Activated CD4-positive, CD25-positive, alpha-beta regulatory T cell treated with anti-CD3 and anti-CD28 coated beads, Interleukin-2, amount 50 U/mL, for 72 hours (primary cell): ENCODE measurements at places on chromosomes 16 and 17.

GRCh38 chr17:80647746-80648145, 103.1 kb downstream of the RPTOR start:
- DNase-seq, result no peak

DNA sequence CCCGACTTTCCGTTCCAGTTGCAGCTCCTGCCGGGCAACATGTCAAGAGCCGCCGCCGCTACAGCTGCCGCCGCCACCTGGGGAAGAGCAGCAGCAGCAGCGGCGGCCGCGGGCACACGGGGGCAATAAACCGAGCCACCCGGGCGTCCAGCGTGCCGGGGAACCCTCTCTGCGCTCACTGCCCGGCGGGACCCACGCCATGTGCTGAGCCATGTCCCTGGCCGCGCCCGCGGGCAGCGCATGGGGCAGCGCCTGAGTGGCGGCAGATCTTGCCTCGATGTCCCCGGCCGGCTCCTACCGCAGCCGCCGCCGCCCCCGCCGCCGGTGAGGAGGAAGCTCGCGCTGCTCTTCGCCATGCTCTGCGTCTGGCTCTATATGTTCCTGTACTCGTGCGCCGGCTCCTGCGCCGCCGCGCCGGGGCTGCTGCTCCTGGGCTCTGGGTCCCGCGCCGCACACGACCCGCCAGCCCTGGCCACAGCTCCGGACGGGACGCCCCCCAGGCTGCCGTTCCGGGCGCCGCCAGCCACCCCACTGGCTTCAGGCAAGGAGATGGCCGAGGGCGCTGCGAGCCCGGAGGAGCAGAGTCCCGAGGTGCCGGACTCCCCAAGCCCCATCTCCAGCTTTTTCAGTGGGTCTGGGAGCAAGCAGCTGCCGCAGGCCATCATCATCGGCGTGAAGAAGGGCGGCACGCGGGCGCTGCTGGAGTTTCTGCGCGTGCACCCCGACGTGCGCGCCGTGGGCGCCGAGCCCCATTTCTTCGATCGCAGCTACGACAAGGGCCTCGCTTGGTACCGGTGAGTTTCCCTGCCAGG, 604 bp downstream of the HS3ST3B1 start:
- DNase-seq, result peak; percentile 65

DNA sequence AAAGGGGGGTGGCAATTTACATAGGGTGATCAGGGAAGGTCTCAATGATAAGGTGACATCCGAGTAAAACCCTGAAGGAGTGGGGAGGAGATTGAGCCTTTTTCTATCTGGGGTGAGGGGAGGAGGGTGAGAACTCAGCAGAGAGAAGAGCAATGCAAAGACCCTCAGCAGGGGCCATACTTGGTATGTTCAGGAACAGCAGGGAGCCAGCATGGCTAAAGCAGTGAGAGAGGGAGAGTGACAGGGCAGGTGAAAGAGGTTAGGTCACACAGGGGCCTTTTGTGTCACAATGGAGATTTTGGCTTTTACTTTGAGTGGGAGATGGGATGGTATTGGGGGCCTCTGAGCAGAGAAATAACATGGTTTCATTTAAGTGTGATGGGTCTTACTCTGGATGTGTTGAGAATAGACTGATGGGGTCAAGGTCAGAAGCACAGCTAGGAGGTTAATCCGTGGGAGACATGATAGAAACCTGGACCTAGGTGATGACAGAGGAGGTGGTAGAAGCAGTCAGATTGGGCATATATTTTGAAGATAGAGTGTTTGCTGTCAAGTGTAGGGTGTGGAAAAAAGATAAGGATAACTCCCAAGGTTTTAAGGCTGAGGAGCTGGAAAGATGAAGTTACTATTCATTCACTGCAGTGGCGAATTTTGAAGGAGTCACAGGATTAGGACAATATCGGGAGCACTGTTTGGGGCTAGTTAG, 6.2 kb downstream of the SP2 start:
- no peak for DNase-seq

- no peak for DNase-seq
These were observed 37.7 kb upstream of the ALDH3A2 start for GRCh38 chr17:19610879-19611278.

GRCh38 chr17:32608267-32608666, 121.5 kb downstream of the CDK5R1 start:
- DNase-seq, result no peak

GRCh38 chr16:4607841-4608703, 6.6 kb downstream of the UBALD1 start:
- no peak for DNase-seq

DNA sequence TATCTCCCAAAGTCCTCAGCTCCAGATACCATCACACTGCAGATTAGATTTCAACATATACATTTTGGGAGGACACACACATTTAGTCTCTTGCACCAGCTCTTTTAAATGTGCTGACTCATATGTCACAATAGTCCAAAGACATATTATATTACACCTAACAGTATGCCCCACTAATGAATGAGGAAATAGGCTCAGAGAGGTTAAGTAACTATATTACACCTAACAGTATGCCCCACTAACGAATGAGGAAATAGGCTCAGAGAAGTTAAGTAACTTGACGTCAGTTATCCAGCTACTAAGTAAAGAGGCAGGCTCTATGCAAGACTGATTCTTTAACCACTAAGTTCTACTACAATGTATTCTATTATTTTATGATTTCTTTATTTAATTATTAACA, 9.7 kb downstream of the IRX6 start:
- no peak for DNase-seq

- DNase-seq, result no peak
These were observed 3.4 kb upstream of the WIPI1 start for GRCh38 chr17:68460715-68461114.

DNA sequence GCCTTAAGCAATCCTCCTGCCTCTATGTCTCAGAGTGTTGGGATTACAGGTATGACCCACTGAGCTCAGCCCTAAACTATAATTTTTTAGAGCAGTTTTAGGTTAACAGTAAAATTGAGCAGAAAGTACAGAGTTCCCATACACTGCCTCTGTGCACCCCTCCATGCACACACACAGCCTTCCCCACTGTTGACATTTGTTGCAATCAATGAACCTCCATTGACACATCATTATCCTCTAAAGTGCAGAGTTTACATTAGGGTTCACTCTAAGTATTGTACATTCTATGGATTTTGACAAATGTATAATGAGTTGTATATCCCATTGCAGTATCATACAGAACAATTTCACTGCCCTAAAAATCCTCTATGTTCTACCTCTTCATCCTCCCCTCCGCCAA, 35.0 kb downstream of the NGFR start:
- DNase-seq, result no peak

GRCh38 chr17:44765965-44766364, 7.2 kb downstream of the ADAM11 start:
- no peak for DNase-seq

DNA sequence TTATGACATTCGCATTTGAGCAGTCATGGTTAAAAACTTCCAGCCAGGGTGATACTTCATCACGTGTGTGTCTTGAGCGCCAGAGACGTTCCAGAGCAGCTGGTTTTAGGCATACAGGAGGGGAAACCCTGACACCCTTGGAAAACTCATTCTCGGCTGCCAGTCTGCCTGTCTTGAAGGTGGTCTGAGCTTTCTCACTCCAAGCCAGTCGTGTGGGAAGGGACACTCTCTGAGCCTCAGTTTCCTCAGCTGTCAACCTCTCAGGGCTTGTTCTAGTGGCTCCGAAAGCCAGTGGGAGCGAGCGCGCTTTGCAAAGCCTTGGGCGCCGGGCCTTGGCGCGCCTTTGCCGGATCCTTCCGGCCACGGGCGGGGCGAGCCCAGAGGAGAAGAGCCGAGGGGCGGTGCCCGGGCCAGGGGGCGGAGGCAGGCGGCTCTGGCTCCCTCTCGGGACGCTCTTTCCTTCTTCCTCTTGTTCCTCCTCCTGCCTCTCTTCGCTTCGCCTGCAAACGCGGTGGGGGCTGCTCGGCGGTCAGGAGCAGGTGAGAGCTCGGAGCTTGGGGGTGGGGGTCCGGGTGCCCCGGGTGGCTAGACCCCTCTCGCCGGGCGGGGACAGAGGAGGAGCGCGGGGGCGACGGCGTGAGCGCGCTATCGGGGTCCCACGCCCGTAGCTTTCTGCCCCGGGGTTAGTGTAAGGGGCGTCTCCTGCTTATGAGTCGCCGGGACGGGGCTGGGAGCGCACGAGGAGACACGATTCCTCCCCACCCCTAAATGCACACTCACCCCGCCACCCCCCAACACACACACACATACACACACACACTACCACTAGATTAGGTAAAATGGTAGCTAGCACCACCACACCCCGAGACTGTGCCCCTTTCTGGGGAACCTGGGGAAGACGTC, at the start of gene LDAF1:
TSS of gene LDAF1 (plus strand) at position 467 of the 903 bp plus-strand sequence. CDS start 2,509 bp downstream, outside the sequence.
- DNase-seq, result peak; percentile 84

DNA sequence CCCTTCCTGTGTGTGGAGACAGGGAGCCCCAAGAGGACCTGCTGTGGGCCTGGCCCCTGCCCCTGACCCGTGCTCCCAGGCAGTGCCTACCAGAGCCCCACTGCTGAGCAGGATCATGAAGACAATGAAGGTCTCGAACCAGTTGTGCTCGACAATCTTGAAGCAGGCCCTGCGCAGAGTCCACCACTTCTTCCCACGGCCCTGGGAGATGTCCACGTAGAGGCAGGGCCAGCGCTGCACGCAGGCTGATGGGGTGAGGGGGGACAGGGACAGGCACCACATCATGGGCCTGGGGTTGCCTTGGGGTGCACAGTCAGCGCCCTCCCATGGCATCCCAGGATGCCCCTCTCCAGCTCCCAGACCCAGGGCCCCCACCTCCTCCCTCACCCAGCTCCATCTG, 16.4 kb upstream of the CD79B start:
- DNase-seq, result no peak

- DNase-seq, result peak; percentile 62
These were observed 328.4 kb downstream of the MAF start for GRCh38 chr16:79272141-79272577.

- DNase-seq, result no peak
These were observed 34.4 kb downstream of the CDRT15L2 start for GRCh38 chr17:20613905-20614304.

- DNase-seq, result no peak
These were observed 9.7 kb upstream of the DCAF7 start for GRCh38 chr17:63540590-63540989.

DNA sequence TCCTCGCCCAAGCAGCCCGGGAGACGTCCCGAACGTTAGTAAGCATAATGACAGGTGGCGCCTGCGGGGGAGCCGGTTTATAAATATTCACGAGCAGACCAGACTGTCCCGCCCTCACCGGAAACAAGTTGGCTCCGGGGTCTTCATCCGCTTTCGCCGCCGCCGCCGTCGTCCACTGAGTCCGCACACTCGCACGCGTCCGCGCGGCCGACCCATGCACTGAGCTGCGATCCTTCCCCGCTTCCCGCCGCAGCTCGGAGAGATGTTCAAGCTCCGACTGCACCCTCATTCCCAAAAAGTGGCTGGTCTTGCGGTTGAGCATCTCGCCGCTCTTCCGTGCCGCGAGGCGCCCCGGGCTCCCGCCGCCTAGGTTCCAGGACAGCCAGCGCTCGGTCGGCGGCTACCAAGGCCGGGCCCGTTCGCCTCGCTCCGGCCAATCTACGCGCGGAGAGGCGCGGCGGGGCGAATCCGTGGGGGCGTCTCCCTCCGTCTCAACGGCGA, 385 bp downstream of the CFAP119 start:
- peak; percentile 40 for DNase-seq

DNA sequence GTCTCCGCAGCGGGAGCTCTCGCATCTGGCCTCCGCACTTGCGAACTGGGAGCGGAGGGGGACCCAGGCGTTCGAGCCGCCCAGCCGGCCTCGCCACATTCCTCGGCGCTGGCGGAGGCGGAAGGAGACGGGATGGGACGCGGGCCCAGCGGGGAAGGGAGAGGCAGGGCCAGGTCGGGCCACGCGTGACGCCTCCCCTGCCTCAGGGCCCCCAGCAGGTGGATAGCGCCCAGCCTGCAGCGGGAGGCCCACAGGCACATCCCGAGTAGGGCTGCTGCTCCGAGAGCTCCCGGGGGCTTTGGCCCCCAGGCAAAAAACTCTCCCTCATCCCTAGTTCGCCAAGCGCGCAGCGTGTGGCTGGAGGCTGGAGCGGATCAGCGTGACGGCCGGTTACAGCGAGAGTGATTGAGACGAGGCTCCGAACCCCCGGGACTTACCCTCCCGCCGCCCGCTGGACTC, 800 bp downstream of the PLEKHH3 start:
- no peak for DNase-seq

GRCh38 chr17:55160501-55160900, 104.3 kb upstream of the HLF start:
- no peak for DNase-seq

GRCh38 chr17:62064791-62065563, at the start of gene MED13:
MED13 (minus strand) TSS chr17:62065278; CDS start chr17:62065205, 73 bp downstream.
- DNase-seq, result peak; percentile 66

- DNase-seq, result no peak
These were observed 47.9 kb downstream of the COPRS start for GRCh38 chr17:31811101-31811500.

DNA sequence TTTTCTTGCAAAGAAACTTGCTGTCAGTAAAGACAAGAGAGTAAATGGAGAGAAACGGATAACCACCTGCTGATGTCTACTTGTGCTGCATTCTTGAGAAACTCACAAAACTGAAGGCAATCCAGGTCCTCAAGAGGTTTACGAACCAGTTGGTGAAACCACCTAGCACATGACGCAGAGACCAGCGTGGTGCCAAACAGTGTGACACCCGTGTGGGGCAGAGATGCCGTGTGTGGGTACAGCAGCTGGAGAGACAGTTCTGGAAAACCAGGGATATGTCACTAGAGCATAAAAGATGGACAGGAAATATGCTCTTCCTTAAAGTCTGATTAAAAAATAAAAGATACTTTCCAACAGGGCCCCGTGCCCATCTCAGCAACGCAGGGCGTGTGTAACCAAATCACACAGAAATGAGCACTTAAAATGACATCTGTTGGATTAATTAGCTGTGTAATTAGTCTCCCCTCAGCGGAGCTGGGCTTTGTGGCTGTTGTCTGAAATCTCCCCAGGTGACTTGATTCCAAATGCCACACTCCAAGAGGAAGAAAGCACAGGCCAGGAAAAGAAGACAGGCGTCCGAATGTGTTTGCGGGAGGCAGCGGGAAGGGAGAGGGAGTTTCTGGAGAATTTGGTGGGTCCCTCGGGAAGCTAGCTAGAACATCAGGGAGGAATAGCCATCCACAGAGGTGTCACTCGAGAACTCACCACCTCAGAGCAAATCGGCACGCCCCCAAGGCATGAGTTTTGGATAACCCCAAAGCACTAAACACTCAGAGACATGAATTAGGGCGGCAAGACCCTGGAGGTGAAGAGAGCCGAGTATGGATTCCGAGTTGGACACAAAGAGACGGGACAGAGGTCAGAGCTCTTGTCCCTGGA, 109.8 kb downstream of the ZFHX3 start:
- no peak for DNase-seq

- no peak for DNase-seq
These were observed 15.6 kb upstream of the CBFB start for GRCh38 chr16:67013233-67013822.

GRCh38 chr16:88706229-88706964, at the start of the genes CTU2 and RNF166:
CTU2 (plus strand) TSS chr16:88706503; CDS start chr16:88706531, 28 bp downstream.
RNF166 (minus strand) TSS chr16:88706408; CDS start chr16:88706325, 83 bp downstream.
- peak; percentile 96 for DNase-seq
